Astrocyte of the hippocampus (primary cell): ENCODE measurements at places on chromosomes 13 and 19.

GRCh38 chr13:36606060-36606459 lies 67.8 kb upstream of the SERTM1 start:
- DNase-seq, result no peak

DNA sequence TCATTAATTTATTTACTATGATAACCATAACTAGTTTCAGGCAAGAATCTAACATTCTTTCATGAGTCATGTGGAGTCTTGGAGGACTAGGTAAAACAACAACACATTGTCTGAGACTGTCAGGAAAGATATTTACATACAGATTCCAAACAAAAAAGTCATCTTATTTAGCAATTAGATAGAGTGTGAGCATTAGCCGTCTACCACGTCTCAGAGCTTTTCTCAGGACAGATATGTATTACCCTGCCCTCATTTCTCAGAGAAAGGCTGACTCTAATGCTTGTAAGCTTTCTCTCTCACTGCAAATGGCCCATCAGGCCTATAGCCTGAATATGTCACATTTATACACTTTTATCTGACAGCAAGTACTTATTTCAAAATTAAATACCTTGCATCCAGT lies 312.1 kb upstream of the PCDH20 start:
- DNase-seq, result peak; percentile 61

DNA sequence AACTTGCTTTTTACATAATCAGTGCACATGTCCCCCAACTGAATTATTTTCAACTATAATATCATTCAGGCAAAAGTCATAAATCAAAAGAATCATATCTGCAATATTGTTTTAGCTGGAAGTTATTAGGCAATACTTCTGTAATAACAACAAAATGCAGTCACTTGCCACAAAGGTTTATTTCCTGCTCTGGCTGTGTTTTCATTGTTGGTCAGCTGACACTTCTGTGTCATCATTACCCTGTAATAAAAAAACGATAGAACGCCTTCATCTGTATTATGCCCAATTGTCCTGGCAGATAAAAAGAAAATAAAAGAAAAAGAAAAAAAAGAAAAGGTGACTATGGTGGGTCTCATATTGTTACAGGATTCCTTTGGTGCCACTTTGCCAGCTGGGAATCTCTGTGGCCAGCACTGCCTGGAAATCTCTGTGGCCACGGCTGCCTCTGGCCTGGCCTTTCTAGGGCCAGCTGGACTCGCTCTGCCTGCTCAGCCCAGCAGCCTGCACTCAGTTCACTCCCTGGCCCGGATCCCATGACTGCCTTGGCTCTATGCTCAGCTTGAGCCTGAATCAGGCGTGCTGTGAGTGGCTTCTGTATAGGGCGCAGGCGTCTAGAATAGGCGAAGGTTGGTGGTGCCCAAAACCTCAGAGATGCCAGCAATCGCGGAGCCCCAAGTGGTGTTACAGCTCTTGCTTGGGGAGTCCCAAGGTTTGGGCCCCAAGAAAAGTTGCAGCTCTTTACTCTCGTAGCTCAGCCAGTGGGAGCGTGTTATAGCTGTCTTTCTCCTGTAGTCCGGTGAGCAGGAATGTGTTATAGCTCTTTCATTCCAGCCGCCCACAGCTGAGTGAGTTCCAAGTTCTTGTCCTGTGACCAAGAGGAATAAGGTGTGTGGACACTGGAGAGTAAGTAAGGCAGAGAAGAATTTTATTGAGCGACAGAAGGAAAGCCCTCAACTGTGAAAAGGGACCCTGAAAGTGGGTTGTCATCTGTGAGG lies 1227.1 kb downstream of the SLITRK1 start:
- peak; percentile 4 for DNase-seq

DNA sequence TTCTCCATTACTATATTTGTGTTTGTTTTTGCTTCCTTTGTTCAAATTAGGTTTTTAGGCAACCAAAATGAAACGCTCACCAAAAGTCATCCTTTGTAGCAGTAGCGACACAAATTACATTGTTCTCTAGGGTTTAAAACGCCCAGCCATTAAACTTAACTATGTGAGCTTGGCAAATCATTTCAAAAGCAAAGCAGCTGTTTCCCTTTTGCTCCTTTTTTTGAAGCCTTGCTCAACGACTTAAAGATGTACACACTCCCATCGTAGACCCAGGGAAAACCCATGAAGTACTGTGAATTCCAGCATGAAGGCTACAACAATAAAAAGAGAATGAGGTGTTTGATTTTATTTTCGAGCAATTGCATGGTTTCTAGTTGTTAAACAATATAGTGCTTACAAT lies 106.7 kb downstream of the RAP2A start:
- no peak for DNase-seq

DNA sequence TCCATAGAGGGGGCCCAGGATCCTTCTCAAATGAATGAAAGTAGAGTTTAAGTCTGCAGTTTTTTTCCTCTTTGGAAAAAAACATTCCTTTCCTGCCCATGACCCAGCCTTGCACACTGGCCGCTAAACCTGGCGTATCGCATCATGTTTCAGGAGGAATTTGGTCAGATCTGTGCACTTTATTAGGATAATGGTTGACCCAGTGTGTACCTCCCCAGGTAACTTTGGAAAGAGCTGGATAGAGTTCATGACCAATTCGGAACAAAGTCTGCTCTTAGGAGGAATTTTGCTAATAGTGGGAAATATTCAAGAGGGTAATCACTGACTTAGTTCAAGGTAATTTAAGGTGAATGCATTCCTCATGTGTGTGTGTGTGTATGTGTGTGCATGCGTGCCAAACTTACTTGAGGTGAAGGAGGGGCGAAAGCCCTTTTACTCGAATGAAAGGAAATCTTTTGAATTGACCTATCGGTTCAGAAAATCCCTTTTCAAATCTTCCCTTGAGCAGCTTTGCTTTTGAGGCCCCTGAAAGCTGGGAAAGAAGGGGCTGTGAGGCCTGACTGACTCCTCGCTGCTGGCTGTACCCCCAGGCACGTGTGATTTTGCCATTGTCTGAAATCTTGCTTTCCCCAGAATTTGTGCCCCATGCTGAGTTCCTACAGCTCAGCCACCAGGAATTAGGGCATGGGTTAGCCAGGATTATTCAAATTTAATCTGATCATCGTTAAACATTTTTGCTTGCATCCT lies 46.3 kb downstream of the SIPA1L3 start:
- DNase-seq, result peak; percentile 77

GRCh38 chr13:21461131-21461530 lies 2.0 kb upstream of the ZDHHC20 start:
- DNase-seq, result no peak
